Activated naive CD4-positive, alpha-beta T cell (primary cell): ENCODE measurements at places on chromosomes 1 and 21.
A peak's percentile ranks its signal among the peaks of the same experiment; 100 is the strongest.

GRCh38 chr1:11540773-11541160 lies 61.8 kb downstream of the DISP3 start:
- no peak for DNase-seq

- no peak for DNase-seq
Observed at GRCh38 chr1:24749252-24749651, 4.0 kb downstream of the CLIC4 start.

- no peak for DNase-seq
Observed at GRCh38 chr1:147208619-147209018, 16.5 kb downstream of the FMO5 start.

DNA sequence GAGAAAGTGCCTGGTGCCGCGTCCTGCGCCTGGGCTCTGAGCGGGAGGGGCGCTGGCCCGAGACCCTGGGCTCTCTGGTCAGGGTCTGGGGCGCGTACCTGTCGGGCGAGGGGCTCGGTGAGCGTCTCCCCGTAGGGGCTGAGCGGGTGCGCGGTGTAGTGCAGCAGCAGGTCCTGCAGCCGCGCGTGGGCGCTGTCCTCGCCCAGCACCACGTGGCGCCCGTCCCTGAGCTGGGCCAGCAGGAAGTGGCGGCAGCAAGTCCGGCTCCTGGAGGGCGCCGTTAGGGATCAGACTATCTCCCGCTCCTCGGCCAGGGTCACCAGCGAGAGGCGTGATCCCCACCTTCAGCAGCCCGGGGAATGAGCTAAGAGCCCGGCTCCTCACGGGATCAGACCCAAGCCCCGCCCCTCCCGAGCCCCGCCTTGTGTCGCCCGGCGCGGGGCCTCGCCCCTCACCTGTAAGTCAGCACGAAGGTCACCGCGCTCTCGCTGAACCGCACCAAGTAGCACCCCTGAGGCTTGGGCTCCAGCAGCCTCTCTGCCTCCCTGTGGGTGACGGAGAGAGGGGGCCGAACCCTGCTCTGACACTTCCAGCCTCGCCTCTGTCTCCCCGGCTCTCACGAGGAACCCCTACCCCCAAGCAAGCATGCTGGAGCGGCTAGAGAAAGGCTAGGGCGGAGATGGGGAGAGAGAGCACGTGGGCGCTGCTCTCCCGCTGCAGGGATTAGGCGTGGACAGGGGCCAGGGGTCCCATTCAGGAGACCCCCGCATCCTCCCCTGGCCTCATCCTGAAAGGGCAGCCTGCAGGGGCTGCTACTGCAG lies 2.7 kb downstream of the SH2D2A start:
- DNase-seq, result peak; percentile 28

- DNase-seq, result no peak
Observed at GRCh38 chr1:212498283-212499040, 65.7 kb downstream of the NENF start.

GRCh38 chr1:227891955-227892488 lies 55.7 kb downstream of the WNT9A start:
- DNase-seq, result no peak

DNA sequence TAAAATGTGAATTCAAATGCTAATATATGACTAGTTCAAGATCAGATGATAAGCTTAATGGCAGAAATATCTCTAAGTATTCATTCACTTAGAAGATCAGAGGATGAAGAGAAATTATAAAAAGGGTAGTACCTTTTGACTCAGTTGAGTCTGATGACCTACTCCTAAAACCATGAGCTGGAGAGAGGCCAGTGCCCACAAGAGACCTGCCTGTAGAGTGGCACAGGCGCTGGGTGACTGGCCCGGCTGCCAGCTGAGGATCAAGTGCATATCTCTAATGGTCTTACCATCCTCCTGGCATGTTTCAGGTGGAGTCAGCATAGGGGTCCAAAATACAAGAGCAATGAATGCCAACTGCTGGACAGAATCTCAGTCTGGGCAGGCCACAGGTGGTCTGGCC lies 14.1 kb downstream of the DDAH1 start:
- no peak for DNase-seq

- DNase-seq, result no peak
Observed at GRCh38 chr1:94572780-94573179, 31.2 kb upstream of the F3 start.

GRCh38 chr1:164559342-164560051 lies 513 bp downstream of the PBX1 start:
- no peak for DNase-seq

- no peak for DNase-seq
Observed at GRCh38 chr1:175793617-175794016, 50.2 kb upstream of the TNR start.

DNA sequence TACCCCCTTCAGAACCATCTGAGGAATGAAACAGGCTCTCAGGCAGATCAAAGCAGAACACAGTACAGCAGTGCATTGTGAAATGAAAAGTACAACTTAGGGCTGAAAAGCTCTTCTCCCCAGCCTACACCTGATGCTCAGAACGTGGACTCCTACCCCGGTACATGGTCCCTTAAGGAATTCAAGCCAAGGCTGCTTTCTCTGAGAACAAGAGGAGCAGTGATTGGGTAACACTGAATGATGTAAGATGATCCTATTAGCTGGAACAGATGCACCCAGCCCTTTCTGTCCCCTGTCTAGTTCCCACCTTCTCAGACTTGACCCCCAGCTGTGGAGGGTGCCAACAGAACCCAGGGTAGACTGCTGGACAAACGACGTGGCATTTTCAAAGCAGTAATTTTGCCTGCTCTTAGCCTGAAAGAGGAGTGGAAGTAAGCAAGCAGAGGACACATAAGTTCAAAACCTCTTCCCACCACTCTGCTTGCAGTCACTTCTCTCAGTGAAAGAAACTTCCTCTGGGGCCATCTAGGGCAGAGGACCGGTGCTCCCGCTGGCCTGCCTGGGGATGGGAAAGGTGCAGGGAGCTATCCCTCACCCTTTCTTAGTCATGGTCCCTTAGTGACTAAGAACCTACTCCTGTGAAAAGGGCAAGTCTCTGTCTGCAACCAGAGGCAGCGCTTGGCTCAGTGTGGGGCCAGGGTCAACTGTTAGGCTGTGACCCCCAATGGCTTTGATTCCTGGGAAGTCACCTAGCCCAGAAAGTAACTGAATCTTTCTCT lies 72.7 kb downstream of the TRABD2B start:
- no peak for DNase-seq

DNA sequence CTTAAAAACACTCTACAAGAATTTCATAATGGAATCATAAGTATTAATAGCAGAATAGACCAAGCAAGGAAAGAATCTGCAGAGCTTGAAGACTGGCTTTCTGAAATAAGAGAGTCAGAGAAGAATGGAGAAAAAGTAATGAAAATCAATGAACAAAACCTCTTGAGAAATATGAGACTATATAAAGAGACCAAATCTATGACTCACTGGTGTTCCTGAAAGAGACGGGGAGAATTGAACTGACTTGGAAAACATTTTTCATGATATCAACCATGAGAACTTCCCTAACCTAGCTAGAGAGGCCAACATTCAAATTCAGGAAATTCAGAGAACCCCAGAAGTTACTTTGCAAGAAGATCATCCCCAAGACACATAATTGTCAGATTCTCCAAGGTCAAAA lies 85.6 kb downstream of the GDAP2 start:
- DNase-seq, result no peak

GRCh38 chr1:13723810-13724209 lies 23.8 kb downstream of the PRDM2 start:
- no peak for DNase-seq

DNA sequence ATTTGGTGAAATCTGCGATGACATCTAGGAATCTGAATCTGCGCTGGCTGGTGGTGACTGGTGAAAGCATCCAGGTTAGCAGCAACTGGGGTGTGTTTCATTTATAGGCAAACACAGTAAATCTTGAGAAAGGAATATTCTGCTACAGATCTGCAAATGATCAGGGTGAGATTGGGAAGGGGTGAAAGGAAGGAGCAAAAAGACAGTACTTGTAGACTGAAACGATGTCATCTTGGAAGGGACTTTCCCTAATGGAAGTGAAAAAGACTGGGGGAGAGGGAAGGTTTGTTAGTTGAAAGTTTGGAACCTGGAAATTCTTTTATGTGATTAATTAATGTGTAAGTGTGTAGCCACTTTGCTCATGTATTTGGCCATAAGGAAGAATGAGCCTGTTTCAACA lies 228.3 kb downstream of the FMN2 start:
- no peak for DNase-seq

DNA sequence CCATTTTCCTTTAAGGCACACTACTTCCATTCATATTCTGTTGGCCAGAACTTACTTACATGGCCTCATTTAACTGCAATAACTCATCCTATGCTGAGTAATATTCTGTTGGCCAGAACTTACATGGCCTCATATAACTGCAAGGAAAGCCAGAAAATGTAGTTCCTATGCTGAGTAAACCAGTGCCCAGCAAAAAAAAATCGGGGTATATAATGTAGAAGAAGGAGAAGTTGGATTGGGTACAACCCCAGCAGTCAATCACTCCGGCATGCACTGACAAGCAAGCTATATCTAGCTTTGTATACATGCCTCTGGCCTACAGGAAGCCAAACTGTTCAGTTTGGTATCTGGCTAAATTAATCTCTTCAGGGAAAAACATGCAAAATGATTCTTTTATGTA lies 39.4 kb upstream of the PPIH start:
- DNase-seq, result no peak

DNA sequence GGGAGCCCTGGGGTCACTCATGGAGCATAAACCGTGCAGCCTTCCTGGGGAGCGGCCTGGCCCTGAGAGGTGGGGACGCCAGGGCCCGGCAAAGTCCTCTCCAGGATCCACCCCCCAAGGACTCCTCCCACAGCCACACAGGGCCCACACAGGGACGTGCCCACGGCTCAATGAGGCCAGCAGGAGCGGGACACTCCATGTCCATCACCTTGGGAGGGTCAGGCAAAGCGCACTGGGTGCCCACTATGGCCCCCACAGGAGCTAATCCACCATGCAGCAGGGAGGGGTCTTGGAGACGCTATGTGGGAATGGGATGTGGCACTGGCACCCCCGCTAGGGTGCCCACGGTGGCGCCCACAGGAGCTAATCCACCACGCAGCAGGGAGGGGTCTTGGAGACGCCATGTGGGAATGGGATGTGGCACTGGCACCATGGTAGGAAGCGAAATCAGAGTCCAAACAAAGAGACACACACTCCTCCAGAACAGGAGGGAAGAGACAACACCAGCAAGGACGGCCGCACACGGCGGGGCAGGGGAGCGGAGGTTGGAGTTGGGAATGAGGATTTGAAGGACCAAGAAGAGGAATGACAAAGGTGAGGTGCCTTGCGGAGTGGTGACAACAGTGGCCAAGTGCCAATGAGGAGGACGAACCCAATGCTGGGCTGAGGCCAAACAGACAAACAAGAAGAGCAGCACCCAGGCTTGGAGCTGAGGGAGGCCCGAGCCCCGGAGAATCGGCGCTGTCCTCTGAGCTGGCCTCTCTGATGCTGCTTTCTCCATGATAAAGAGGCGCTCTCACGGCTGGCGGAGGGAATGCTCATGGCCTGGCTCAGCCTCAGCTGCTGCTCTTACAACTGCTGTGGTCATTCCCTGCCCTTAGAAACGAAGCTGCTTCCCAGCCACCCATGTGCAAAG lies 18.1 kb upstream of the SLC19A1 start:
- no peak for DNase-seq

DNA sequence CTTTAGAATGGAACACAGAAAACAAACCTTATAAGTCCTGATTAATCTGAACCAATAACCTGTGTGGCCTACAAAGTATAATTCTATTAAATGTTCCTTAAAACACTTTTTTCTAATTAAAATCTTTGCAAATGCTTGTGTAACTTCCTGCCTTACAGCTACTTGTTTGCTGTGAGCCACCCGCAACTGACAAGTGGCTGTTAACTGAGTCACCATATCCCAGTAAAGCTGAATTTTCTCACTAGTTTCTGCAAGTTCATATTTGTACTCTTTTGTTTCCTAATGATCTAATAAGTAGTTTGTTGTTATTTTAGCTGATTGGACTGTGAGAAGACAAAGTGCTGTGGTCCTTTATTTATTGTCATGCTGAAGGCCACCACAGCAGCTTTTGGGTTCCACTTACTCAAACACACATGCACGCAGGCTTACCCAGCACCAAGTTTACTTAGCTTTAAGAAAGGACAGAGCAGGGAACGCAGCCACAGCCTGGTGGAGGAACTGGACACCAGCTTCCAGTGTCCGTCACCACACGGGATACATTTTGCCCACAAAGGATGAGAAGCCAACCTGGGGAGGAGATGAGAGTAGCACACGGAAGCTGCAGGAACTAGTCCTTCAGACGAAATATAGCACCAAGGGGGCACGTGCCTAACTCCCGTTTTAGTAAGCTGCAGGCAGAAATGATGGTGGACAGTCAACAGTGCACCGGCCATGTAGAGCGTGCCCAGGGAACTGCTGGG lies 47.8 kb downstream of the LCA5L start:
- no peak for DNase-seq

DNA sequence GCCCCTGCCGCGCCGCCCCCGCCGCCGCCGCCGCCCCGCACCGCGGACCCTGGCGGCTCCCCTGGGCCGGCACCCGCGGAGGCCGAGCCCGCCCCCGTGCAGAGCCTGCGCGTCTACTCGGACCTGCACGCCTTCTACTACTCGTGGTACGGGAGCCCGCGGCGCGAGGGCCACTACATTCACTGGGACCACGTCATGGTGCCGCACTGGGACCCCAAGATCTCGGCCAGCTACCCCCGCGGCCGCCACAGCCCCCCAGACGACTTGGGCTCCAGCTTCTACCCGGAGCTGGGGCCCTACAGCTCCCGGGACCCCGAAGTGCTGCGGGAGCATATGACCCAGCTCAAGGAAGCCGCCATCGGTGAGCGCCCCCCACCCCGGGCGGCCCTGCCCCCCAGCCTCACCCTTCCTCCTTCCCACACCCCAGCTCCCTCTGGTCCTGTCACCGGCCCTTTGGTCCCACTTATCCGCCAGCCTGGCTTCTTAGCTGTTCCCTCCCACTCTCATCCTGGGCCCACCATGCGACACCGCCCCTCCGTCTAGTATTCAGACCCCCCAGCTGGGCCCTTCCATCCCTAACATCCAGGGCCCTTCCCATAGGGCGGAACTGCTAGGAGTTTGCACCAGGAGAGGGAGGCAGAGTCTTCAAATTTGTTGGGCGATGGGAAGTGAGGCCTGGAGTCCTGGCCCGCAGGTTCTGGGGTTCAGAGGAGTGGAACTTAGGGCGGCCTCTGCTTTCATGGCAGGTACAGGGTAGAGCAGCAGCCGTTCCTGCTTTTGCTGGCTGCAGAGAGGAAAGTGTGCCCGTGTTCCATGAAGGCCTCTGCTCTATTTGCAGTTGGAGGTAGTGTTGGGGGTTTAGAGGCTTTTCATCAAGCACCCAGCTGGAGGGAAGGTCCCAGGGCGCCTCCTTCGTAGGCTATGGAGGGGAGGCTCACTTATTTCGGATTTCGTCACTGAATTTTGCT lies 1.0 kb downstream of the MANEAL start:
- no peak for DNase-seq

- DNase-seq, result no peak
Observed at GRCh38 chr21:25331286-25331685, 276.0 kb downstream of the MRPL39 start.
